Adrenal gland (tissue), 19 donors: ENCODE measurements at places on chromosomes 7 and 10.

- DNase-seq = peak; percentile 45
Measured at GRCh38 chr10:102918817-102919245, 737 bp downstream of the CNNM2 start.

DNA sequence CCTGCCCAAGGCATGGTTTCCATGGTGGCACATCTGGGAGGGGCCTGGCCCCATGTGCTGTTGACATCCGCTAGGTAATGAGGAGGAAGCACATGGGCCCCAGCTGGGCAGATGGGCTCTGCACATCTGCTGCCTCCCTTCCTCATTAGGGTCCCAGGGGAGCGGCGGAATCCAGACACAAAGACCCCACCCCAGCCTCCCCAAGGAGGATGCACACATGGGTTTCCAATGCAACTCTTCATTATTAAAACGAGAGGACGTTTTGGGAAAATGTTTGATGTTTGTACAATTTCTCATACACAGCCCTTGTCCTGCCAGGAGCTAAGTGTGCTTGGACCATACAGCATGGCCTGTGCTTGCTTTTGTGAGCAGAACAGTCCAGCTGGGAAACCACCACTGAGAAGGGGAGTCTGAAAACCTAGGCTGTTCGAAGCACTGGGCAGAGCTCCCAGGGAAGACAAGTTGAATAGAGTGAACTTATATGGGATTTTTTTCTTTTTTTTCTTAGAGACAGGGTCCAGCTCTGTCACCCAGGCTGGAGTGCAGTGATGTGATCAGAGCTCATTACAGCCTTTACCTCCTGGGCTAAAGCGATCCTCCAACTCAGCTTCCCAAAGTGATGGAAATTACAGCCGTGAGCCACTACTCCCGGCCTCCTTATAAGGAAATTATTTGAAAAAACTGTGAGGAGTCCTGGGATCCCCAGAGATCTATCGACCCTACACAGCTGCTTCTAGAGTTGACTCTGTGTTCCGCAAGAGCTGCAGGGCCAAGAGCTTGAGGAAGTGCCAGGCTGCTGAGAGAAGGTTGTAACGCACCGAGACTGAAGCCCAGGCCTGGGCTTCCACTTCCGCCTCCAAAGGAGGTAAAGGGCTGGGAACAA is 23.4 kb downstream of the FAM107B start:
- DNase-seq = no peak

- peak; percentile 81 for DNase-seq
Measured at GRCh38 chr7:156903232-156903909, 10.4 kb upstream of the LMBR1 start.

- no peak for DNase-seq
Measured at GRCh38 chr10:47127188-47127785, 172.7 kb upstream of the GDF10 start.

DNA sequence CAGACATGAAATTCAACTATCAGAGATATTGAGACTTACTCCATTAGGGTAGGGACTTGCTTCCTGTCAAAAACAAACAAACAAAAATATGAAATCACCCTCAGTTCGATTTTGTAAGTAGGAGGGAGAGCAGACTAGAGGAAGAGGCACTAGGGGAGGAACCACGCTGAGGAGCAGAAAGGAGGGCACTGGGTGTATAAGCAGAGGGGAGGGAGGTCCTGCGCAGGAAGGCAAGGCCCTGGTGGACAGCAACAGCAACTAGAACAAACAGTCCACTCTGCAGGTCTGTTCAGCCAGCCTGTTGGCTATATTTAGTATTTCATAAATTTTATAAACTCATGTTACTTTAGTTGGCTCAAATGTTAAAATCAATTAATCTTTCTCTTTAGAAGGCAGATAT is 937.1 kb upstream of the C7orf33 start:
- DNase-seq = no peak
